ENCODE measurements at places on chromosomes 7 and 10. TPM values are rescaled to one million over a fixed set of nuclear protein-coding genes. Genes with fewer than 3 reads are reported as not detected.

The PRKRIP1 gene
- 34.3 TPM for polyA plus RNA-seq

The KIAA1217 gene
- 13.5 TPM for polyA plus RNA-seq

GRCh38 chr7:75983471-75984129 is 10.8 kb downstream of the TMEM120A start:
- H3K36me3 ChIP-seq = peaks cover 53% of the 10 kb centered on the region
- no peaks in the 10 kb centered on the region for H3K27me3 ChIP-seq
- H3K27ac ChIP-seq = no peak overlapping the region
- no peak overlapping the region for H3K4me3 ChIP-seq
- no peaks in the 10 kb centered on the region for H3K4me1 ChIP-seq

The STK31 gene
- polyA plus RNA-seq = 1.2 TPM

DNA sequence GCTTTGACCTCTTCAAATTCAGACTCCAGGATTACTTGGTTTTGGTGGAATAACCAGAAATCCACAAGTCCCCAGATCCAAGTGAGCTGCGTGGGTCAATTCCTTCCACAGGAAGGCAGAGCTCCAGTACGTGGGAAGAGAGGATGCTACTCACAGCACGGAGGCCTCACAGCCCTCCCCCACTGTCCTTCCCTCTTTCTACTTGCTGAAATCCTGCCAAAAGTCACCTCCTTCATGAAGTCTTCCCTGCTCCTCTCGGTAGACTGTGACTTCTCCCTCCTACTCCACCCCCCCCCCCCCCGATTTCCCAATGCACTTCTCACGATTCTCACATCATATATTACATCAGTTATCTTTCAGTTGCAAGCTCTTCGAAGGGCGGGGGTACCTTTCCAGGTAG is 12.3 kb downstream of the CAMK2G start:
- no peaks in the 10 kb centered on the region for H3K4me1 ChIP-seq
- no peak for DNase-seq
- H3K27ac ChIP-seq = no peak overlapping the region
- H3K27me3 ChIP-seq = no peaks in the 10 kb centered on the region
- H3K36me3 ChIP-seq = no peaks in the 10 kb centered on the region

Data from pancreas (tissue), 10 donors.